ENCODE measurements at places on chromosomes 5 and 9.

- DNase-seq = no peak
Observed at GRCh38 chr5:14936588-14936987, 65.0 kb upstream of the ANKH start.

DNA sequence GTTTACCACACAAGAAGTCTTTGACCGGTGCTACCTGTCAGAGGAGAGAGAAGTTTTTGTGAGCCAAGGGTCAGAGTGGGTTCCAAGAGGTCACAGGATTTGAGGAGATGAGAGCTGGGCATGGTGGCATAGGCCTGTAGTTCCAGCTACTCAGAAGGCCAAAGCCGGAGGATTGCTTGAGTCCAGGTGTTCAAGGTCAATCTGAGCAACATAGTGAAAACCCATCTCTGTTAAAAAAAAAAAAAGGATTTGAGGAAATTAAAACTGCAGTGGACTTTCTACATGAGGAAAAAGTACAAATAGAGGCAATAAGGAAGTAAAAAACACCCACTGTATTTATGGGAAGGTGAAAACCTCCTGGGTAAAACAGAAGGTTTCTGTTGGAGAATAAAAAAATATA, 63.8 kb downstream of the PHAX start:
- no peak for DNase-seq

GRCh38 chr5:168575391-168576372, 3.5 kb downstream of the PANK3 start:
- no peak for DNase-seq

DNA sequence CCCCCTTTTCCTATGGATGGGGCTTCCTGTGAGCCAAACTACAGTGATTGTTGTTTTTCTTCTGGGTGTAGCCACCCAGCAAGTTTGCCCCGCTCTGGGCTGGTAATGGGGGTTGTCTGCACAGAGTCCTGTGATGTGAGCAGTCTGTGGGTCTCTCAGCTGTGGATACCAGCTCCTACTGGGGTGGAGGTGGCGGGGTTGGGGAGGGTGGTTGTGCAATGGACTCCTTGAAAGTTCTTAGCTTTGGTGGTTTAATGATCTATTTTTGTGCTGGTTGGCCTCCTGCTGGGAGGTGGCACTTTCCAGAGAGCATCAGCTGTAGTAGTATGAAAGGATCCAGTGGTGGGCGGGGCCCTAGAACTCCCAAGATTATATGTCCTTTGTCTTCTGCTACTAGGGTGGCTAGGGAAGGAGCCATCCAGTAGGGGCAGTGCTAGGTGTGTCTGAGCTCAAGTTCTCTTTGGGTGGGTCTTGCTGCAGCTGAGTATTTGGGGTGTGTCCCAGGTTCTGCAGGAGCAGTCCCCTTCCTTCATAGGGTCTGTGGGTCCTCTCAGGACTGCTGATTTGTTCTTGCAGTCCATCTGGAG, 275.6 kb upstream of the PAPPA start:
- DNase-seq = no peak

Measured in stimulated activated CD4-positive, alpha-beta T cell treated with anti-CD3 and anti-CD28 coated beads, TNF-alpha, amount 100 ng/mL, for 1 hour (primary cell).